Thoracic aorta (tissue), 2 donors: ENCODE measurements at places on chromosomes 5 and 9. TPM values are rescaled to one million over a fixed set of nuclear protein-coding genes. Genes with fewer than 3 reads are reported as not detected.

PARP8 gene
- 34.7 TPM for total RNA-seq

KIF24 gene
- 0.56 TPM for total RNA-seq

SPZ1 gene
- total RNA-seq = not detected

PTRH1 gene
- 25.9 TPM for total RNA-seq

SPINK6 gene
- total RNA-seq = not detected

CAST gene
- 347 TPM for total RNA-seq

ELOVL7 gene
- total RNA-seq = 18.5 TPM

KLHL9 gene
- total RNA-seq = 23.4 TPM

COL27A1 gene
- total RNA-seq = 57.1 TPM

LCN6 gene
- total RNA-seq = 4.5 TPM

DEPDC1B gene
- not detected for total RNA-seq

FGF1 gene
- 11.4 TPM for total RNA-seq

C9orf50 gene
- total RNA-seq = not detected

ZFP37 gene
- total RNA-seq = 1.8 TPM

SLC27A6 gene
- total RNA-seq = 0.21 TPM

STKLD1 gene
- not detected for total RNA-seq

FAM221B gene
- not detected for total RNA-seq

DRD1 gene
- 0.41 TPM for total RNA-seq

PRRX2 gene
- 66.1 TPM for total RNA-seq

HNRNPH1 gene
- total RNA-seq = 785 TPM

CACNA1B gene
- total RNA-seq = 0.14 TPM

HNRNPAB gene
- 66.3 TPM for total RNA-seq

GDNF gene
- not detected for total RNA-seq

AQP7 gene
- total RNA-seq = 1.9 TPM

SPATA31D4 gene
- total RNA-seq = not detected

PPP1R2B gene
- not detected for total RNA-seq

GABBR2 gene
- not detected for total RNA-seq

HMMR gene
- total RNA-seq = not detected

LHX3 gene
- total RNA-seq = not detected

TAF11L14 gene
- total RNA-seq = not detected

SMIM33 gene
- total RNA-seq = not detected

F2RL2 gene
- total RNA-seq = 13.7 TPM

TAF11L5 gene
- not detected for total RNA-seq

PDE6A gene
- total RNA-seq = not detected

ASS1 gene
- 65.4 TPM for total RNA-seq

SPINK4 gene
- not detected for total RNA-seq

FOXD4L5 gene
- total RNA-seq = not detected

MARCHF11 gene
- total RNA-seq = not detected

PRKACG gene
- not detected for total RNA-seq

SLC36A2 gene
- not detected for total RNA-seq

PPP3R2 gene
- not detected for total RNA-seq

DND1 gene
- 1.8 TPM for total RNA-seq

CDX1 gene
- not detected for total RNA-seq

SLC46A2 gene
- total RNA-seq = 2.0 TPM

DENND1A gene
- total RNA-seq = 17.8 TPM
